ENCODE measurements at places on chromosomes 3 and 15.
A peak's percentile ranks its signal among the peaks of the same experiment; 100 is the strongest.

DNA sequence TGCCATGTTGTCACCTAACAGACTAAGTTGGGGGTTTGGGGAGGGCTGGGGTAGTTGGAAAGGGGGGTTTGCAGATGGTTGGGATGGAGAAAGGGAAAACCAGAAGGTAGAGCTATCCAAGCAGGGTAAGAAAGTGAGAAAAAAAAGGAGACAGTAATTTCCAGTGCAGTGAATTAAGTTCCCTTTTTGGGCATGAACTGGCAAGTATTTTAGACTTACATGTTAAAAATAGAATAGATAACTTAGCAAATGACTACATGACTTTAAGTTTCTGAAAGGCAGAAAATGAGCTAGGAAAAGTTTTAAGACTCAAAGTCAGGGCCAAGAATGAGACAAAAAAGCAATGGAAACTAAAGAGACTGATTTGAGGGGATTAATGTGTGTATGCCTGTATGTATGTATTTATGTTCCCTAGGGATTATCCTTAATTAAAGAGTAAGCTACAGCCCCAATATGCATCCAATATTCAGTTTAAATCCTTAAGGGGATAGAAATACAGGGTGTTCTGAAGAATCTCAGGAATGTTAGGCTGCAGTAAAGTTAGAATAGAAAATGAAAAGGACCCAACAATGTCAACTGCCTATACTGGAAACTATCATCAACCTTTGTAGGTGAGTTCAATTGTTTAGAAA lies 285.2 kb upstream of the MME start:
- no peak for DNase-seq

GRCh38 chr15:82128401-82129148 lies 82.8 kb upstream of the MEX3B start:
- DNase-seq: no peak

- no peak for DNase-seq
Observed at GRCh38 chr15:101458158-101458900, 31.2 kb downstream of the PCSK6 start.

DNA sequence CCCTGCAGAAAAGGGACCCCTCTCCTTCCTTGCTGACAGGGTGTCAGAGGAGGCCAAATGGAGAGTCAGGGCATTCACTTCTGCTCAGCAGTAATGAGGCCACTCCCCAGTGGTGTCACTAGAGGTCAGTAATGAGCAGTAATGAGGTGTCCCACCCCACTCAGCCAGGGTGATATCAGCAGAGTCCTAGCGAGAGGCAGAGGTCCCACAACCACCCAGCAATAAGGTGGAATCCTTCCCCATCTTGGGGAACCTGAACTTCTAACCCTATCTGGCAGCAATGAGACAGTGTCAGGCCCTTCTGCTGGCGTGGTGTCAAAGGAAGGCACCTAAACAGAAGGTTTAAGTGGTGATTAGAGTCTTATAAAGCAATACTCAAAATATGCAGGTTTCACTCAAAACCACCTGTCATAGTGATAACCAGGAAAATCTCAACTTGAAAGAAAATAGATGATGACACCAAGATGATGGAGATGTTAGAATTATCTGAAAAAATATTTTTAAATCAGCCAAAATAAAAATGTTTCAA lies 12.9 kb downstream of the OCA2 start:
- peak; percentile 60 for DNase-seq

- no peak for DNase-seq
Observed at GRCh38 chr3:72232331-72232730, 447.4 kb upstream of the PROK2 start.
